Activated naive CD8-positive, alpha-beta T cell treated with anti-CD3 and anti-CD28 coated beads, Interleukin-2, amount 50 U/mL, for 16 hours (primary cell): ENCODE measurements at places on chromosomes 13 and 19.

DNA sequence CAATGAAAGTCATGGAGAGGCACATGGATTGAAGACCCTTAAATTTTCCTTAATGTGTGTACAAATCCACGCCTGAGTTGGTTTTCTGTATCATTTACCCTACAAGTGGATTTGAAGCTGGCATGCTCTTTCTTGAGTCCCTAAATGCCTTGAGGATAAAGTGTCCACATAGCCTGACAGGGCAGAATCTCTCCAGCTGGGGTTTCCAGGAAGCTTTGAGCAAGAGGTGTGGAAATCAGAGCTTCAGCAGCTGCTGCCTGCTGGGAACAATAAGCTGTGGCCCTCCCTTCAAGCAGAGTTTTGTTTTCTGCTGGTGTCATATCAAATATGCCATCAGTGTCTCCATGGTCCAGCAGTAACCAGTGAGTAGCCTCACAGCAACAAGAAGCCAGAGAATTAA, 120.3 kb upstream of the SERTM1 start:
- no peak for DNase-seq

DNA sequence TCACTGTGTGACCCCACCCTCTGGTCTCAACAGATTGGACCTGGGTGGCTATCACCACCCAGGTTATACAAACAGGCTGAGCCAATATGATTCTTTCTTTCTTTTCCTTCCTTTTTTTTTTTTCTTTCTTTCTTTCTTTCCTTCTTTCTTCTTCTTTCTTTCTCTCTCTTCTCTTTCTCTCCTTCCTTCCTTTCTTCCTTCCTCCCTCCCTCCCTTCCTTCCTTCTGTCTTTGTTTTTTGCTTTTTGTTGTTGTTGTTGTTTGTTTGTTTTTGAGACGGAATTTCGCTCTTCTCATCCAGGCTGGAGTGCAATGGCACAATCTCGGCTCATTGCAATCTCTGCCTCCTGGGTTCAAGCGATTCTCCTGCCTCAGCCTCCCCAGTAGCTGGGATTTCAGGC, 17.0 kb upstream of the PTPRS start:
- no peak for DNase-seq

GRCh38 chr13:33394294-33394932, 108.9 kb upstream of the STARD13 start:
- DNase-seq, result no peak

DNA sequence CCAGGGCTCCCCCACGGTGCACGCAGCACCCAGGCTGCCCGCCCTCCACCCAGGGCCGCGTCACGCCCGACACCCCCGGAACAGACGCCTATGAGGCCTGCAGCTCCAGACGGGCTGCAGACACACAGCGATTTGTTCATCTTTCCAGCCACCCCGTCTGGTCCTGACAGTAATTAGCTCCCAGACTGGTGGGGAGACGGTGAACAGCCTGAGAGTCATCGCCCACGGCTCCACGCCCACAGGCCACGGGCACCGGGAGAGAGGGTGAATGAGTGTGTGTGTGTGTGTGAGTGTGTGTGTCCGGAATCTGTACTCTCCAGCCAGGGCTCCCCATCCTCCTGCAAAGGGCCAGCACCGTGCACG, 18.1 kb downstream of the GADD45B start:
- no peak for DNase-seq

- DNase-seq, result no peak
Observed at GRCh38 chr13:36130552-36131221, 495 bp downstream of the DCLK1 start.

- DNase-seq, result no peak
Observed at GRCh38 chr13:114324334-114324733, 10.0 kb downstream of the CHAMP1 start.

DNA sequence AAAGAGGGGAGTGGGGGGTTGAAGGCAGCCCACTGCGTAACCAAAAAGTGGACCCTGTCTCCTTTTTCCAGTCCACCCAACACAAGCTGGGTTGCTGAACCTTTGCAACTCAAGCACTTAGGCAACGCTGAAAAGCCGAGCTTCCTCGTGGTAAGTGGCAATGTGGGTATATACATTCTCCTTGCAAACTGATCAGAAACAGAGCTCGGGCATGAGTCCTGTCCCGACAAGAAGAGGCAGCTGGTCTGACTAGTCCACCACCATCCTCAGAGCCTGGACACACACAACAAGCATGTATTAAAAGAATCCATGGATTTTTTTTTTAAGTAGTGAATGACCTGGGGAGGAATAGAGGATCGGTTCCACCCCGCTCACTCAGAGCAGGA, 240.6 kb upstream of the ZNF507 start:
- DNase-seq, result no peak

DNA sequence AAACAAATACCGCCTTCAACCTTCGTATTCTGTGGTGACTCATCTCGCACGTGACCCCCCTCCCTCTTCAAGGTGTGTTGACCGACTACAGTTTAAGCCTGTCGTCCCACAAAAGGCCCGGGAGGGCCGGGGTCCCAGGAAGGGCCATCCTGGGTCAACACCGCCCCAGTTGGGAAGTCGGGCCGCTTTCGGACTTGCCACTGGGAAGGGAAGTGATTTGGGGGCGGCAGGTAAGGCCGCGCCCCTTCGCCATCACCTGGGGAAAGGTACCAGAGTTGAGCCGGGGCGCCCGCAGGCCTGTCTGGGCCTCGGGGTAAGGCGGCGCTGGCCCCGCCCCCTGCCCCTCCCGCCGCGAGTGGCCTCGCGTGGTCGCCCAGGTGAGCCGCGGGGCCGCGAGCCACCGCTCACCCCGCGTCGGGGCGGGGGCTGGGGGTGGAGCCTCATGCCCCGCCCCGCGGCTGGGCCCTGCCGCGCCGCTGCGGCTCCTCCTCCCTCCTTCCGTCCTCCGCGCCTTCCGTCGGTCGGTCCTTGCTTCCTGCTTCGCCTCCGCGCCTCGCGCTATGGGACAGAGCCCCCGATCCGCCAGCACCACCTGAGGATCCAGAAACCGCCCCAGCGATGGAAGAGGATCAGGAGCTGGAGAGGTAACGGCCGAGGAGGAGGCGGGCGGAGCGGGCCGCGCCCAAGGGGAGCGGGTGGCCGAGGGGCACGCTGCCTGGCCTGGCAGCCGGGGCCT, at the start of gene POLR1D:
Gene POLR1D (plus strand): TSS at position 527 of the 736 bp plus-strand sequence. CDS start 92 bp downstream, at position 619.
- DNase-seq, result peak; percentile 50

GRCh38 chr19:1609103-1609396, 3.8 kb upstream of the UQCR11 start:
- no peak for DNase-seq

DNA sequence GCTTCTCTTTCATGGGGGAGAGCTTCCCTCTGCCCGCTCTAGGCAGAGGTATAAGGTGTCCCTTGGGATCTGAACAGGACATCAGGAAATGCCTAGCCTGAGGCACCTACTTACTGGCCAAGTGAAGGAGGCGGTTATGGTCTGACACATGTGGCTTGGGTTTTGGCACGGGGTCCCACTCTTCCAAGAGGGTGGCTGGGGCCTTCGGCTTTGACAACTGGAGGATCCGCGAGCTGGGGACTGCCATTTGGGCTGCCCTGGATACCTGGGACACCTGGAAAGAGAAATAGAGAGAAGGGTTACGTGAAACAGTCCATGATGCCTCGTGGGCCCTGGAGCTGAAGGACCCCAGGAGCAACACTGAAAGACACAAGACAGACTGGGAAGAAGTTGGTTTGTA, 22.4 kb upstream of the MIER2 start:
- DNase-seq, result no peak

GRCh38 chr19:13172346-13173138, 22.3 kb downstream of the IER2 start:
- peak; percentile 74 for DNase-seq

GRCh38 chr13:30895773-30896172, 10.3 kb upstream of the MEDAG start:
- no peak for DNase-seq
